A549 (cell line): ENCODE measurements at places on chromosomes 3 and 15.

DNA sequence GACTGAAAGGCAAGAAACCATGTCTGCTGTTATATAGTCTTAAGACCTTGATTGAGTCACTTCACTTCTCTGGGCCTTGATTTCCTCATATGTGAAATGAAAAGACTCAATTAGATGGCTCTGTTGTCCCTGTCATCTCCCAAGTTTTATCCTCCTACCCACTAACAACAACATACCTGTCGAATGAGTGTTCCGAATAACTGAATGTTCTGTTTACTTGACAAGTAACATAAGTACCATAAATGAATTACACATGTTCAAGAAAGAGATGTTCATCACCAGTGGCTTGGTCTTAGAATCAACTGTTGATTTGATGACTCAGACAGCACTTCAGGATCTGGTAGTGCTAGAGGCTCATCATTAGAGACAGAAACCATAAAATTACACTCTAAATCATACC, 311.7 kb downstream of the VPS13C start:
- DNase-seq: no peak

GRCh38 chr3:136947477-136947876, 10.3 kb upstream of the IL20RB start:
- no peak for DNase-seq

GRCh38 chr3:76859596-76859995, 180.3 kb upstream of the ROBO2 start:
- DNase-seq: no peak

DNA sequence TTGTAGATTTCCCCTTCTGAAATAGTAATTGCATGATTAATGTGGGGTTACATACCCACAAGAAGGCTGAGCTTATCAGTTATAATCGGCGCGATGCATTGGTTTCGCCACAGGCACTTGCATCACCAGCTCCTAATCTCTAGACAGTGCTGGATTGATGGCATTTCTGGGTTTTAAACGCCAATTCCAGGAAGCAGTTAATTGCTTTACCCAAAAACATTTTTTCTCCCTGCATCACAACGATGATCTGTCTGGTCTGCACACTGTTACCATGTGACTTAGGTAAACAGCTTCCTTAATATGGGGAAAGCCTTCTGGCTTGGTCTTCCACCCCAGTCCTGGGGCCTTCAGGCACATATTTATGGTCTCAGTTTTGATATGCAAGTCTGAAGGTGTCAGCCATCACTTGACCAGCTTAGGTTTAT, 70.0 kb upstream of the HEG1 start:
- no peak for DNase-seq

DNA sequence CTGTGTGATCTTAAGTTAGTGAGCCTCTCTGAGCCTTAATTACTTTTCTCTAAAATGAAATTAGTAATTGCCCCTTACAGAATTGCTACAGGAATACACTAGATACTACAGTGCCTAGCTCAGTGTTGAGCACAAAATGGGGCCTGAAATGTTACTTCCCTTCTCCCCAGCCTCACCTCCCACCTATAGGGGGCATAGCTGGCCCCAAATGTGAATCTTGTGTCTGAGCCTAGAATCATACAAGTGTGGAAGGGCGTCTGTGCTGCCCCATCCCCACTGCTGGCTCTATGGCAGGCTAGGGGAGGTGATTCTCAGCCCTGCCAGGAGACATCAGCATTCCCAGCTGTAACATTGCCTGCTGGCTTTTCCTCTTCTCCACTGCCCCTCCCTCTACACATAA, 42.7 kb downstream of the IFT122 start:
- no peak for DNase-seq

GRCh38 chr15:56783156-56783856, 50.0 kb upstream of the ZNF280D start:
- no peak for DNase-seq

DNA sequence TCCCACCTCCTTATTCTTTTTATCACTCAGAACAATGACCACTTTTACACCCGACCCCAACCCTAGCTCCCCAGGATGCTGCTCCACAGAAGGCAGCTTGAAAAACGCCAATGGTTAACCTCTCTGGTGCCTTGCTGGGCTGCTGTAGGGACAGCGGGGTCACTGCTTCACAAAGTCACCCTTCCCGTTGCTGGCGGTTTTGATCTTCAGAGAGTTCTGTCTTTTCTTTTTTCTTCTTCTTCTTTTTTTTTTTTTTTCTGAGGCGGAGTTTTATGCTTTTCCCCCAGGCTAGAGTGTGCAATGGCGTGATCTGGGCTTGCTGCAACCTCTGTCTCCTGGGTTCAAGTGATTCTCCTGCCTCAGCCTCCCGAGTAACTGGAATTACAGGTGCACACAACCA, 20.7 kb downstream of the CEP19 start:
- DNase-seq: no peak

DNA sequence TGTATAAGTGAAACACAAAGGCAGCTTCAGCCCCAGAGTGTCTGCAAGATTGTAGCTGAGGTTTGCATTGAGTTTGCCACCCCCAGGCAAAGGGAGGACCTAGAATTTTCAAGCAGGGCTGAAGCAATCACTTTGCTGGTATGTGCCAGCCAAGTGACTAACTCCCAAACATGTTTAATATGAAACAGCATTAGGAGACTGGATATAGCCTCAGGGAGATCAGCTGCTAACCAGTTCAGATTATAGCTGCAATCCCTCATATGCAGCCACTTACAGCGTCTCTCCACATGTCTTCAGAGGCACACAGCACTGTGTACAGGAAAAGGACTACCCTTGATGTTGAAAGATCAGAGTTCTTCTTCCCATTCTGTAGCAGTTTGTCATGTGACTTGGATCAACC, 38.4 kb upstream of the PPP2R3A start:
- no peak for DNase-seq

- DNase-seq: no peak
Measured at GRCh38 chr3:5899014-5899761, 711.7 kb downstream of the EDEM1 start.

DNA sequence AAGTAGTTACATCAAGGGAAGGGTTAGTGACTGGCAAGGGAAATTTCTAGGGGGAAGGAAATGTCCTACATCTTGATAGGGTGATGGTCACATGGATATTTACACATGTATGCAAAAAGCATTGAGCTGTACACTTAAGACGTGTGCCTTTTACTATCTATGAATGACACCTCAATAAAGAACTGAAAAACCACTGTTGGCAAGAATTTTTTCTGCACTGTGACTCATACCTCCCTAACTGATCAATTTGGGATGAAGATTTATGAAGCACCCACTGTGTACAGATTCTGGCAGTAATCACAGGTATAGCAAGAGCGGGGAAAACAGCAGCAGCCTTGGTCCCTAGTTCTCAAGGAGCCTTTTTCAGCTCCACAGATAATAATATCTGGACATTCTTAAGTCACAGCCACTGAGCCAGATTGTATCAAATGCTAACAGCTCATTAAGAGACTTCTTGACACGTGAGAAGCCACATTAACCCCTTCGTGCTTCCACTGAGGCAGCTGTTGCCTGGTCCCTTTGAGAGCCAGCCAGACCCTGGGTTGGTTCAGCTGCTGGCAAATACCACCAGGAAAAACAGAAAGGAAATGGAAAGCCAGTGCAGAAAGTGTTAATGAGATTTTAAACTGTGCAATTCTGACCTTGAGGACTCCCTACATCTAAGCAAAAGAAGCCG, 32.0 kb upstream of the GALNT15 start:
- DNase-seq: no peak

DNA sequence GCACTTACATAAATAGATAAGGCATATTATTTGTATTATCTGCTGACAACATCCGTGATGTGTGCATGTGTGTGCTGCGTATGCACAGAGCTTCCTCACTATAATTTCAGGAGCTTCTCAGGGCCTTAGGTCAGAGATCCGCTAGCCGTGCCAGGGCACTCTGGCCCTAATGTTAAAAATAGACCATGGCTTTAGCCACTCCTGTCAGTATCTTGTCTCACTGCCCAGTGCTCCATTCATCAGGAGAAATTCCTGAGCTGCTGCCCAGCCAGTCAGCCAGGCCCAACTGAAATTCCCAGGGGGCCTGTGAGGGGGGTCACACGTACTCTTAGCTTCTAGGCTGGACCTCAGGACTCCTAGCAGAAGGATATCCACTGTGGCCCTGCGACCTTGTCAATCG, 70.0 kb upstream of the ABHD2 start:
- no peak for DNase-seq

DNA sequence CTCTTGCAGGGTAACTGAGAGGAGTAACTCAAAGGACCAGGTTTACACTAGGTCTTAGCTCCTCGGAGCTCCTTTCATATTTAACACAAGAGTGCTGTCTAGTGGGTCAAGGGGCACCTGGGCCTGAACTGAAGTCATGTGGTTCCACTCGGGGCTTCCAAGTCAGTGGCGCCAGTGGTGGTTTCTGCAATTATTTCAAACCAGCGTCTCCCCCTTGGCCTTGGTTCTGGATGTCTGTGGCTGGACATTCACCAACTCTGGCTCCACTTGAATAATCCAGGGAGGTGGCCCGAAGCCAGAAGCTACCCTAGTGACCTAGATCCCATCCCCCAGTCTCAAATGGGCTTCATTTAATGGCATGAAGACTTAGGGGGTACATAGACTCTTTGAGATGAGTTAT, 144.3 kb upstream of the ADAMTS9 start:
- no peak for DNase-seq

DNA sequence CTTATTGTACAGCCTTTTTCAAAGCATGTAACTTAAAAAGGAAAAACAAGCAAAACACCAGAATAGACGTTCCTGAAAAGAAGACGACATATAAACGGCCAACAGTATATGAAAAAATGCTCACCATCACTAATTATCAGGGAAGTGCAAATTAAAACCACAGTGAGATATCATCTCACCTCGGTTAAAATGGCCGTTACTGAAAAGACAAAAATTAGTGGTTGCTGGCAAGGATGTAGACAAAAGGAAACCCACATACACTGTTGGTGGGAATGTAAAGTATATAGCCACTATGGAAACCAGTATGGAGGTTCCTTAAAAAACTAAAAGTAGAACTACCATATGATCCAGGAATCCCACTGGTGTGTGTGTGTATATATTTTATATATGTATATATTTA, 64.5 kb upstream of the MLF1 start:
- no peak for DNase-seq

GRCh38 chr3:55330756-55331155, 156.3 kb downstream of the WNT5A start:
- DNase-seq: no peak

GRCh38 chr15:25766417-25766816, 96.7 kb downstream of the ATP10A start:
- DNase-seq: no peak

- no peak for DNase-seq
Measured at GRCh38 chr3:139430493-139430892, 41.0 kb upstream of the COPB2 start.

DNA sequence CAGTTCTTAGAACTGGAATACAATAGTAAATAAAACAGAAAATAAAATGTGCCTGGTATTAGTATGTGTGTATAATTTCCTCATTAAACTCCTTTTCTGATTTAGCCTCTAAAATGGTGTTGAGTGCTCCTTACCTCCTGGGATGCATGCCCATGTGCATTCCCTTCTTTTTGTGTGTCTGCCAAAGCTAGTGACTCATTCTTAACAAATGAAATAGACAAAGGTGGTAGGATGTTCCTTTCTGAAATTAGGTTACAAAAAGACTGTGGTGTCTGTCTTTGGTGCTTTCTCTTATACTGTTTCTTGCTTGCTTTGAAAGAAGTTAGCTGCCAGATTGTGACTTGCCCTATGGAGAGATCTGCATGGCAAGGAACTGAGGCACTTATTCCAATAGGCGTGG, 623.7 kb downstream of the GRM7 start:
- no peak for DNase-seq

DNA sequence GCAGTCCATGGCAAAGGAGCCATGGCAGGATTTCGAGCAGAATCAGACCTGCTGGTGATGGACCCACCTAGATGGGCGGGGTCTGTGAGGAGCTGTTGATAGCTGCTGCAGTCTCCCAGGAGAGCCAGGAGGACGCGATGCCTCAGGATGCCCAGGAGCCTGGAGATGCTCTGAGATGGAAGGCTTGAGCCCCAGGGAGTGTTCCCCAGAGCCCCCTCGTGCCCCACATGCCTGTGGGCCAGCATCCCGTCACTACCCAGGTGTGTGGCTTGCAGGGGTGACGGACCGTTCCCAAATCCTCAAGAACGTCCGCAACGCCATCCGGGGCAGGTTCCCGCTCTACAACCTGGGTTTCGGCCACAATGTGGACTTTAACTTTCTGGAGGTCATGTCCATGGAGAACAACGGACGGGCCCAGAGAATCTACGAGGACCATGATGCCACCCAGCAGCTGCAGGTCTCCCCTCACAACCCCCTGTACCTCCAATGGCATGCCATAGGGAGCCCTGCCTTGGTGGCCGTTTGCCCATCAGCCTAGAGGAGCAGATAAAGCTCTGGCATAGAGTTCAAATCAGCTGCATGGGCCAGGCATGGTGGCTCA, 6.7 kb downstream of the ITIH1 start:
- DNase-seq: no peak

DNA sequence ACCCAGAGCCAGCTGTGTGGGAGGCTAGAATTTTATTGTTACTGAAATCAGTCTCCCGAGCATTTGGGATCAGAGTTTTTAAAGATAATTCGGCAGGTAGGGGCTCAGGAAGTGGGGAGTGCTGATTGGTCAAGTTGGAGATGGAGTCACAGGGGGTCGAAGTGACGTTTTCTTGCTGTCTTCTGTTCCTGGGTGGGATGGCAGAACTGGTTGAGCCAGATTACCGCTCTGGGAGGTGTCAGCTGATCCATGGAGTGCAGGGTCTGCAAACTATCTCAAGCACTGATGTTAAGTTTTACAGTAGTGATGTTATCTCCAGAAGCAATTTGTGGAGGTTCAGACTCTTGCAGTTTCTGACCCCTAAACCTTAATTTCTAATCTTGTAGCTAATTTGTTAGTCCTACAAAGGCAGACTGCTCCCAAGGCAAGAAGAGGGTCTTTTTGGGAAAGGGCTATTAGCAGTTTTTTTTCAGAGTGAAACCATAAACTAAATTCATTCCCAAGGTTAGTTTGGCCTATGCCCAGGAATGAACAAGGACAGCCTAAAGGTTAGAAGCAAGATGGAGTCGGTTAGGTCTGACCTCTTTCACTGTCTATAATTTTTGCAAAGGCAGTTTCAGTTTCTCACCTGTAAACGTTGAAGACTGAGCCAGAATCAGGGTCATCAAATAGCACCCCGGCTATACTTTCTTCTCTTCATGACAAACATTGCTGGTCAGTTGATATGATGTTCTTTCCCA, 28.2 kb downstream of the FLNB start:
- no peak for DNase-seq
